ENCODE measurements at places on chromosomes 1 and 21.

DNA sequence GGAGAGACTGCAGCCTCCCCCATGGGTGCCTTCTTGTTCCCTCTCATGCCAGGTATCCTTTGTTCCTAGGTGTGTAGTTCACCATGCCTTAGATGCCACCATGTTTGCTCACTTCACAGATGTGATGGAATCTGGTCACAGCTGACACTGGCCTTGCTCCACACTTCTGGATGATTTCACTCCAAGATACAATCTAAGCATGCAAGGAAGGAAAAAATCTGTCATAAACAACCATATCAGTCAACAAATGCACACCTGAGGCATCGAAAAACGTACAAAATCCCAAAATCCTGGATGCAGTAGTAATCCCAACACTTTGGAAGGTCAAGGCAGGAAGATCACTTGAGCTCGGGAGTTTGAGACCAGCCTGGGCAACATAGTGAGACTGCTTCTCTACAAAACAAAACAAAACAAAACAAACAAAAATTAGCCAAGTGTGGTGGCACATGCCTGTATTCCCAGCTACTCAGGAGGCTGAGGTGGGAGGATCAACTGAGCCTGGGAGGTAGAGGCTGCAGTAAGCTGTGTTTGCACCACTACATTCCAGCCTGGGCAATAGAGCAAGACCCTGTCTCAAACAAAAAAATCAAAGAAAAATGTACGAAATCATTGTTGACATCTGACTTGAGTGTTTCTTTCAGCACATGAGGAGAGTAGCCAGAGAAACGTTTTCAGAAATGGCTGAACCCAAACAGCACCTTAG, 17.1 kb upstream of the PTPRF start:
- no peak for DNase-seq

GRCh38 chr1:9494936-9495758, 44.1 kb upstream of the SLC25A33 start:
- peak; percentile 57 for DNase-seq

GRCh38 chr1:46530791-46531409, 20.5 kb downstream of the KNCN start:
- DNase-seq: no peak

DNA sequence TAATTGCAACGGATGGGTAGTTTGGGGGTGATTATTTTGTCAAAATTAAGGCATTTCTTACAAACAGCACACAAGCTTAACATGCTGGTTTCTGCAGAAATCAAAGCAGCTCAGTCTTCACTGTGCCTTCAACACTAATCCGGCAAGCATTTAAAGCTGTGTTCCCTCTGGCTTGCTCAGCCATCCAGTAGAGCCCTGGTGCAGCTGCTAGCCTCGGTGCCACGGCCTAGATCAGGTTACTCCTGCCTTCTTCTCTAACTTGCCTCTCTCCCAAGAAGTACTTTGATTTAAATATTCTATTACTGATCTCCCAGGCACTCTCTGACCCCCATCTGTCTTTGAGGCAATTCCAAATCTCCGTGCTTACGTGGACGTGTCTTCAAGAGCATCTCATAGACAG, 85.6 kb downstream of the GREM2 start:
- no peak for DNase-seq

- no peak for DNase-seq
Observed at GRCh38 chr21:27570306-27570868, 603.5 kb upstream of the ADAMTS5 start.

DNA sequence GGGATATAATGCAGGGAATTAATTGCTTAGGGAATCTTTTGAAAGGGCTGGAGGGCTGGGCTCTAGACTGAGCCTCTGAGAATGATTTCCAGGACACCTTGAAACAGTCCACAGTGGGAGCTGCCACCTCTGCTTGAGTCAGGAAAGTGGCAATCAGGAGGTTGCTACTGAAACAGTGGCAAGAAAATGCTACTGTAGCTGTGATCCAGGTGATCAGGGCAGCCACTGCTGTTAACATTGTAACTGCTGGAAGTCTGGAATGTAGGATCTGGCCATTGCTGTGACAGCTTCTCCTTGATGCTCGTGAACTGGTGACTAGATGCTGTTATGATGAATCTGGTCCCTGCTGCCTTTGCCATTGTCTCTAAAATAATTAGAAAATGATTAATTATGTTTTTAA, 12.8 kb downstream of the MAGI3 start:
- DNase-seq: no peak
